ENCODE measurements at places on chromosomes 3 and 15.

- no peak for DNase-seq
- peaks cover 3% of the 10 kb centered on the region for H3K4me1 ChIP-seq
- no peak overlapping the region for H3K4me3 ChIP-seq
- no peak overlapping the region for H3K27ac ChIP-seq
- peaks cover 2% of the 10 kb centered on the region for H3K27me3 ChIP-seq
Measured at GRCh38 chr3:55704521-55704920, 217.4 kb upstream of the WNT5A start.

GRCh38 chr3:126353694-126354321 is 3.4 kb downstream of the KLF15 start:
- H3K4me1 ChIP-seq: peaks cover 4% of the 10 kb centered on the region
- no peak overlapping the region for H3K27ac ChIP-seq
- no peaks in the 10 kb centered on the region for H3K36me3 ChIP-seq
- H3K4me3 ChIP-seq: no peak overlapping the region

DNA sequence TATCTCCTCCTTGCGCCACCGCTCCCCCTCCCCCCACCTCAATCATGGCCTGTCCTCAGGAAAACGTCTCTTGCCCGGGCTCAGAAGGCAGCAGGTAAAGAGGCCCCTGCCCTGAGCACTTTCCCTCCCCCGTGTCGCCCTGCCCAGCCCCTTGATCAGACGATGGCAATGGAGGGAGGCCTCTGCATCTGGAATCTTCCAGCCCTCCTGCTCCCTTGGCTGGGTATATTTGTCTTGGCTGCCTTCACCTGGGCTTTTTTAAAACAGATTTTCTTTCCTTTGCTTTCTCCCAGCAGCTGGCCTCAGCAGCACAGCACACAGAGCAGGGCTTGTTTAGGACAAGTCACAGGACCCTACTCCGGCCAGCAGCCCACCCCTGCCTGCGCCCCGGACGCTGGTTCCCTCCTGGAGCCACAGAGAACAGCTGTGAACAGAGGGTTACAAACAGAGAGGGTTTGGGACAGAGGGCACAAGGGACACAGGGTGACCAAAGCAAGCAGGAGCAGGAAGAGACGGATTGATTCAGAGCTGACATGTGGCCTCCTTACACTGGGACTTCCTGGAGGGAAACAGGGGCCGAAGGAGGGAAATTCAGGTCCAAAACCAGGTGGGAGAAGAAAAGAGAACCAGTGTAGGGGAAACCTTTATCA is 78.7 kb downstream of the ISG20 start:
- H3K36me3 ChIP-seq: no peaks in the 10 kb centered on the region
- no peak for DNase-seq
- H3K4me1 ChIP-seq: peaks cover 9% of the 10 kb centered on the region

- H3K27me3 ChIP-seq: peaks cover 33% of the 10 kb centered on the region
- no peaks in the 10 kb centered on the region for H3K36me3 ChIP-seq
- peaks cover 3% of the 10 kb centered on the region for H3K4me1 ChIP-seq
Measured at GRCh38 chr3:128470134-128470899, 3.6 kb upstream of the DNAJB8 start.

DNA sequence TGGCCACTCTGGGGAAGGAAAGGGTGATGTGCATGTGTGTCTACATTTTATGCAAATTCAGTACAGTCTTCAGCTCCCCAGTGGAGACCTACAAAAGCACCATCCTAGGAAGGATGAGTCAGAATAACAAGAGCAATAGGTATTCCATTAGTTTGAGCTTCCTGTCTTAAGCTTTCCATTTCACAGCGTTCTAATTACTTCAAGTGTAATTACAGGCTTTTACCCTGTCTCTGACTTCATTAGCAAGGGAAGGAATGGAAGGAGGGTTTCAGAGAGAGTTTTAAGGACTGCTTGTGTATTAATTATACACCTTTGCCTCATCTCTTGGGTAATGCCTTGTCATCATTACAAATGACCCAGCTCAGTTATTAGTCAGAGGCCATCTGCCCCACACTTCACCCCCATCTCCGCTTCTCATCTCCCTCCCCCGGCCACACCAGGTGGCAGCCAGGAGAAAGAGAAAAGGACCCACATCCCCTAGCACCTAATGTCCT is 202.8 kb upstream of the MRPL3 start:
- H3K4me3 ChIP-seq: no peak overlapping the region
- H3K4me1 ChIP-seq: no peaks in the 10 kb centered on the region
- no peak for DNase-seq
- peaks cover 10% of the 10 kb centered on the region for H3K27me3 ChIP-seq

- peak; percentile 53 for DNase-seq
- H3K27me3 ChIP-seq: no peaks in the 10 kb centered on the region
- peak overlapping the region; percentile 74 for H3K4me3 ChIP-seq
- peaks cover 38% of the 10 kb centered on the region for H3K4me1 ChIP-seq
Measured at GRCh38 chr15:63491116-63491827, 13.1 kb upstream of the USP3 start.

DNA sequence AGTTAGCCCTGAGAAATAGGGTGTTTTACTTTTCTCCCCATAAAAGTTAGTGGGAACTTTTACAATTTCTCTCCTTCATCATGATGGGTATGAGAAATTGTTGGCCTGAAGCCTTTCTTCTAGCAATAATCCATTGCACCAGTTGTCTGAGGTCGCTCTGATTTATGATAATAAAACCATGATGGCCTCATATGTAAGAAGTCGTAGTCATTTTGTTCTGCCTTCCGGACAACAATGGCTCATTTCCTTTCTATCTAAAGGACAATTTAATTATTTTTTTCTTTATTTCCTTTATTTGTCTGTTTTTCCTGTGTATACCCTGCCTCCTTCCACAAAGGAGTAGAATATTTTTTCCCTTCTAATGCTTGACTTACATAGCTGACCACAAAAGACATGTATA is 31.6 kb upstream of the GNB4 start:
- no peaks in the 10 kb centered on the region for H3K36me3 ChIP-seq
- H3K4me1 ChIP-seq: no peaks in the 10 kb centered on the region
- no peak for DNase-seq
- no peak overlapping the region for H3K27ac ChIP-seq

- no peak overlapping the region for H3K4me3 ChIP-seq
- no peak overlapping the region for H3K27ac ChIP-seq
- DNase-seq: no peak
- peaks cover 15% of the 10 kb centered on the region for H3K27me3 ChIP-seq
Measured at GRCh38 chr3:193997228-193998122, 138.5 kb upstream of the HES1 start.

- H3K36me3 ChIP-seq: no peaks in the 10 kb centered on the region
- peaks cover 5% of the 10 kb centered on the region for H3K27me3 ChIP-seq
- H3K27ac ChIP-seq: peak overlapping the region; percentile 87
- H3K4me1 ChIP-seq: peaks cover 25% of the 10 kb centered on the region
- H3K4me3 ChIP-seq: peak overlapping the region; percentile 91
Measured at GRCh38 chr3:192916371-192917027, 1.2 kb downstream of the MB21D2 start.

DNA sequence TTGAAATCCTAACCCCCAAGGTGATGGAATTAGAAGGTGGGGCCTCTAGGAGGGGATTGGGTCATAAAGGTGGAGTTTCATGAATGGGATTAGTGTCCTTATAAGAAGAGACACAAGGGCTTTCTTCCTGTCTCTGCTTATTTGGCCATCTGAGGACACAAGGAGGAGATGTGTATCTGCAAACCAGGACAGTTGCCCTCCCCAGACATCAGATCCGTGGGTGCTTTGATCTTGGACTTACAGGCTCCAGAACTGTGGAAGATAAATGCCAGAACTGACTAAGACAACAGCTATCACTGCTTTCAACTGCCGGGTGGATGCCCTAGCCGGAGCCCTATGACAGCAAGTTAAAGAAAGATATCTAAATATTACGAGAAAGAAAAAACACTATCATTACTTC is 94.4 kb downstream of the CHRNA7 start:
- H3K36me3 ChIP-seq: no peaks in the 10 kb centered on the region
- no peaks in the 10 kb centered on the region for H3K4me1 ChIP-seq
- peaks cover 2% of the 10 kb centered on the region for H3K27me3 ChIP-seq
- no peak overlapping the region for H3K27ac ChIP-seq
- DNase-seq: no peak

- no peak for DNase-seq
- H3K27me3 ChIP-seq: peaks cover 7% of the 10 kb centered on the region
- peaks cover 2% of the 10 kb centered on the region for H3K36me3 ChIP-seq
- H3K4me3 ChIP-seq: no peak overlapping the region
- no peak overlapping the region for H3K27ac ChIP-seq
Measured at GRCh38 chr3:154428286-154429206, 1.4 kb downstream of the GPR149 start.

DNA sequence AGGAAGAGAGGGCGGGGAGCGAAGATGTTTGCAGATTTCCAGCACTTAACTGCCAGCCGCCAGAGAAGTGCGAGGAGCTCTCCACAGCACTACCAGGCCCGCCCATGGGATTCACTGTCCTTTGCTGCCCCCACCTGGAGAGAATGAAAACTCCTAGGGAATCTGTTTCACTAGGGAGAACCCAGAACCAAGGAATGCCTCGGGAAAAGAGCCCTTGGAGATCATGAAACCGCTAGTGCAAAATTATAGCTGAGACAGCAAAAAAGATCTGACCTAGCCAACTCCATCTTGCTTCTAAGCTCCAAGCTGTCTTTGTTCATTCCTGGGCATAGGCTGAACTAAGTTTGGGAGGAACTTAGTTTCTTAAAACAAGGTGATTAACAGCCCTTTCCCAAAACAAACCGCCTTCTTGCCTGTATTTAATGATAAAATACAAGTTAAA is 82.6 kb upstream of the GCNT3 start:
- peak; percentile 71 for DNase-seq
- H3K4me1 ChIP-seq: peaks cover 16% of the 10 kb centered on the region
- no peaks in the 10 kb centered on the region for H3K36me3 ChIP-seq
- peak overlapping the region; percentile 28 for H3K27ac ChIP-seq
- no peaks in the 10 kb centered on the region for H3K27me3 ChIP-seq
- no peak overlapping the region for H3K4me3 ChIP-seq

GRCh38 chr3:63559884-63560283 is 92.6 kb upstream of the SNTN start:
- no peaks in the 10 kb centered on the region for H3K27me3 ChIP-seq
- DNase-seq: no peak
- no peaks in the 10 kb centered on the region for H3K36me3 ChIP-seq
- H3K4me1 ChIP-seq: no peaks in the 10 kb centered on the region

DNA sequence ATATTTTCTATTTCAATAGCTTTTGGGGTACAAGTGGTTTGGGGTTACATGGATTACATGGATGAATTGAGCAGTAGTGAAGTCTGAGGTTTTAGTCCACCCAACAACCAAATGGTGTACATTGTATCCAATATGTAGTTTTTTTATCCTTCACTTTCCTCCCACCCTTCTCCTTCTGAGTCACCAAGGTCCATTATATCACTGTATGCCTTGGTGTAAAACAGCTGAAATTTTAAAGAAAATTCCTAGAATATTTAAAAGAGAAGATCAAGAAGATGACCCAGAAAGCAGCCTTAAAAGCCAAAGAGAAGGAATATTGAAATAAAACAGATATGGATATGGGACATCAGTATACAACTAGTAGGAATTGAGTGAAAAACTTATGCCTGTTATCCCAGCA is 204.2 kb upstream of the COL8A1 start:
- H3K27me3 ChIP-seq: no peaks in the 10 kb centered on the region
- no peak overlapping the region for H3K4me3 ChIP-seq
- no peaks in the 10 kb centered on the region for H3K36me3 ChIP-seq
- no peaks in the 10 kb centered on the region for H3K4me1 ChIP-seq

- H3K4me1 ChIP-seq: no peaks in the 10 kb centered on the region
- no peak for DNase-seq
- no peaks in the 10 kb centered on the region for H3K36me3 ChIP-seq
- no peaks in the 10 kb centered on the region for H3K27me3 ChIP-seq
- H3K4me3 ChIP-seq: no peak overlapping the region
Measured at GRCh38 chr3:174099724-174100123, 702.2 kb downstream of the NLGN1 start.

GRCh38 chr15:79136434-79137046 is 46.0 kb upstream of the RASGRF1 start:
- no peak for DNase-seq
- no peaks in the 10 kb centered on the region for H3K4me1 ChIP-seq
- H3K36me3 ChIP-seq: peaks cover 6% of the 10 kb centered on the region

DNA sequence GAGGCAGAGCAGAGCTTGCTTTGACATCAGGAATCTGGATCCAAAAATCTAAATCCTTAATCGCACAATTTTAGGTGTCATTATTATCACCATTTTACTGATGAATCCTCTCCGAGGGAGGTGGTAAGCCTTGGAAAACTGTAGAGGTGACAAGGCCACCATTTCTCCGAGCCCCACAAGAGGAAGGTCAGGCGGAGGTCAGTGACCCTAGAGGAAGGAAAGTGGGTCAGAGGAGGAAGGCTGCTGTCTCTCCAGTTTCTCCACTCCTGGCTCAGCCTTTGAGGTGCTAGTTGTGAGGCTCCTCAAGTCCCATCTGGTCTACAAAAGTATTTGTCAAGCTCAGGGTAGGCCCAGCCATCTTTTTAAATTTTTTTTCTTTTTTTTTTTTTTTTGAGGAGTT is 3.2 kb downstream of the DVL3 start:
- DNase-seq: no peak
- H3K4me3 ChIP-seq: no peak overlapping the region
- no peak overlapping the region for H3K27ac ChIP-seq
- H3K36me3 ChIP-seq: peaks cover 6% of the 10 kb centered on the region
- H3K4me1 ChIP-seq: peaks cover 31% of the 10 kb centered on the region

DNA sequence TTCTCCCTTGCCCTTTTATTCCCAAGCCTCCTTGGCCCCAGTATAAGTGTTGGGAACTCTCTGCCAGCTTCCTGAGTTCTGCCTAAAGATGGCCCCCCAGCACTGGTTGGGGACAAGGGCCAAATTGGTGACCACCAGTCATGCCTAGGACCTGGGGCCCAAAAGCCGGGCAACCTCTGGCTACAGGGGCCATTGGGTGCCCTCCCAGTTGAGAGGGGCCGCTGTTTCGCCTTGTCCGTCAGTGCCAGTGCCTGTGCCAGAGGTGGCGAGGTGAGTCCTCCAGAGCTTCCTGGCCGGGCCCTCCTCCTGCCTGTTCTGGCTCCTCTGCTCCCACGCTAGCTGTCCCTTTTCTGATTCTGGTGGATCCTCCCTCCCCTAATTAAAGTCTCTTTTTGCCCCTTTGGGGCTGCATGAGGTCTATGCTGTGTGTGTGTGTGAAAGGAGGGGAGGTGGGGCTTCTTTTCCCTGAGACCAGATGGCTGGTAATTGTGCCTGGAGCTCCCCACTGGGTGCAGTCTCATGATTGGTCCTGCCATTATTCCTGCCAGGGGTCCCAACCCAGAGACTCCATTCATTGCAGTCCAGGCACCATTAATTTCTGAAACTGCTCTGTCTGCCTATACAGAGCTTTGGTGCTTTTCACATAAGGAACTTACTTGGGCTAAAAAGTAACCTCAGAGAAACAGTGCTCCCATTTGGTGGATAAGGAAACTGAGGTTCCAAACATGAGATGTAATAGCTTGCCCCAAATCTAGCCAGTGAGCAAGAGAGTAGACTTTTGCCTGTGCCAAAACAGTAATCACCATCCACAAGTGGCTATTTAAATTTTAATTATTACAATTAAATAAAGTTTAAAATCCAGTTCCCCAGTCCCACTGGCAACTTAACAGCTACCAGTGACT is 3.1 kb upstream of the TTLL3 start:
- no peaks in the 10 kb centered on the region for H3K27me3 ChIP-seq
- peaks cover 42% of the 10 kb centered on the region for H3K4me1 ChIP-seq
- DNase-seq: no peak
- no peak overlapping the region for H3K27ac ChIP-seq
- no peak overlapping the region for H3K4me3 ChIP-seq

GRCh38 chr3:128473180-128473519 is 6.5 kb upstream of the DNAJB8 start:
- H3K36me3 ChIP-seq: no peaks in the 10 kb centered on the region
- DNase-seq: no peak
- H3K27me3 ChIP-seq: peaks cover 29% of the 10 kb centered on the region
- H3K4me3 ChIP-seq: no peak overlapping the region
- H3K27ac ChIP-seq: no peak overlapping the region

GRCh38 chr3:141994856-141995255 is 118.4 kb downstream of the ATP1B3 start:
- no peaks in the 10 kb centered on the region for H3K27me3 ChIP-seq
- H3K4me1 ChIP-seq: peaks cover 3% of the 10 kb centered on the region
- H3K36me3 ChIP-seq: peaks cover 2% of the 10 kb centered on the region
- DNase-seq: no peak
- H3K4me3 ChIP-seq: no peak overlapping the region
- no peak overlapping the region for H3K27ac ChIP-seq
